ENCODE measurements at places on chromosomes 6 and 20.

GRCh38 chr20:47876311-47877088, 91.2 kb upstream of the SULF2 start:
- DNase-seq, result no peak

DNA sequence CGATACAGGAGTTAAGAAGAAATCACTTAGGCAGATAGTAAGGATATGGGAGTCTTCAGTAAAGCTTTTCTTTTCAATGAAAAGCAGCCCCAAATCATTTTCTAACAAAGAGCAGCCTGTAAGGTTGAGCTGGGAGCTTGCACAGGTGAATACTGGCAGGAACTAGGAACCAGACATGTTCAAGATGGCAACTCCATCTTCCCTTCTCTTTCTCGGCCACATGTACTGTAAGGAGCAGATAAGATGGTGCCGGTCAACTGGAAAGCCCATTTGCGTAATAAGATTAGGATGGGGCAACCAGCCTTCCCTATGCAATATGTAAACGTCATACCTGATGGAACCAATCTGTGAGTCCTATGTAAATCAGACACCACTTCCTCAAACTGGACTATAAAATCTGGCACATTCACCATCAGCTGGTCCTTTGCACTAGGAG, 46.2 kb upstream of the RNGTT start:
- no peak for DNase-seq

DNA sequence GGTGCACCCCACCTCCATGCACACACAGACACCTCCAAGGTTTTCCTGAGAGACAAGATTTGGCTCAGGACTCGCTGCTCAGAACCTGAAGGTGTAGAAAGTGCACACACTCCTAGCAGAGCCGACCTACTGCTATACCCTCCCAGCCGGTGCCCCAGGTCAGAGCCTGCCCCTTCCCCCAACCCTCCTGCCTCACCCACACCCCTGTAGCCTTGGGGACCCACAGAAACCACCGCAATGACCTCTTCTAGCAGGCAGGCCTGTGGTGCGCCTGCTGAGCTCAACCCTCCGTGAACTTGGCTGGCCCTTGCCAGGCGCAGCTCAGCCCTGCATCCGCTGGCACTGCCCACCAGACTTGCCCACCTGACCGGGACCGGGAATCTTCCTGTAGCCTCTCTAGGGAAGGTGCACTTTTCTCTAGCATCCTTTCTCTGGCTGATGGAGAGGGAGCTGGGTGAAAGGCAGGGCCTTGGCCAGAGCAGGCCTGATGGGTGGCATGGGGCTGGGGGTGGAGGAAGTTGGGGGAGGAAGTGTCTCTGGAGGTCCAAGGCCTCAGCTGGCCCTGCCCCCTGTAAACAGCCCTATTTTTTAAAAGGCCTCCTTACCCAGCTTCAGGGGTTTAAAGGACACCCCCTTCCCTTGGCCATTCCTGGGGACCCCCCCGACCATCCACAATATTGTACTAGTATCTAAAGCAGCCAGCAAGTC, 36.9 kb upstream of the SLCO4A1 start:
- DNase-seq, result no peak

DNA sequence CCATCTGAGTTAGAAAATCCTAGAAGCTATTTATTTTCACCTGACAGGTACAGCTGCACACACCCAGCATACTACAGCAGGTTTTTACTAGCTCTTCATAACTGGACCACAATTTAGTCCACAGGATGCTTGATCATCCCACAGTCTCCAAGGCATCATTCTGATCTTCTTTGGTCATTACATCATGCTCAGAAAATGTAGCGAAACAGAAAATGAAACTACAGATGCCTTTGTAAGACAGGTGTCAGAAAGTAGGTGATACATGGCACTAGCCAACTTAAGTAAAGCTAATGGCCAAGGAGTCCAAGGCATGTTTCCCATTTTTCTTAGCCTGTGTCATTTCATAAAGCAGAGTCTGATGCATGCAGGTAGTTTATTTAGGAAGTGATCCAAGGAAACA, 102.3 kb downstream of the HTR1B start:
- no peak for DNase-seq

DNA sequence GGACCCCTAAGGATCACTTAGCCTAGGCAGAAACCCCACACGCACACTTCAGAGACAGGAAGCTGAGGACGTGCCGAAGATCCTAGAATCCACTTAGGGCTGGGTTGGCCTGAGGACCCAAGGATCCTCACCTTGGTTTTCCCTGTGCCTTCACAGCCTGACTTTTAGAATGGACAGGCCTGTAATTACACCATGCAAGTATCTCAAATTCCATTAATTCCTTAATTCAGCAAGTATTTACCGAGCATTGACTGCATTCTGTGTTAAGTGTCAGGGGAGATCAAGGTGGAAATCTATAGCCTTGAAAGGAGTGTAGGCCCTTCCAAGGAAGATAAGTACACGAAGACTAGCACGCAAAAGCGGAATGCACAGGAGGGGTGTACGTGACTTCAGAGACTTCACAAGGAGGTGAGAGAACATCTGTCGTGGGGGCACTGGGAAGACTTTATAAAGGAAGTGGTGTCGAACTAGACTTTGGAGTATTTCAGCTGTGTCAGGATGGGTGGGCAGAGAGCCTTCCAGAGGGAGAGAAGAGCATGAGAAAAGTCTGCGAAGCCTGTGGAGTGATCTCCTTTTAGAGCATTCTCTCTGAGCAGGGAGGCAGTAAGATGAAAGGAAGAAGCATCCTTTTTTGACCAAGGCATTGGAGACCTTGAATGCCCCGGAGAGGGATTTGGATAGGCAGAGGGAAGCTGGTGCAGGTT, 4.0 kb downstream of the DSP start:
- DNase-seq, result no peak

- DNase-seq, result no peak
Measured at GRCh38 chr6:87558446-87558845, 31.3 kb downstream of the RARS2 start.

DNA sequence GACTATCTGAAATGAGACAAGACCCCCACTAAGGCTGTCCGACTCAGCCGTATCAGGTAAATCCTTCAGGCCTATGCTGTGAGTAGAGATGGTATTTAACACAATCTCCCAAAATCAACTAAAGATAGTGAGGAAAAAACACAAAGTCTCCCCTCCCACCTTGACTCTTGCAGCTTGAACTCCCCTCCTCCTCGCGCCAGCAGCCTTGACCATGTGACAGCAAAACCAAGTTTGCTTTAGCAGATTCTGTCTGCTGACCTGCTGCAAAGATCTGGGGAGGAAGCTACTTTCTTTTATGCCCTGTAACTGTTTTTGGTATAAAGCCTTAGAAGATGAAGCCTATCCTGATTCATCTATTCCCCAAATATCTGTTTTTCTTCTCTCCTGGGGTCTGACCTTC, 509.5 kb downstream of the CDH26 start:
- no peak for DNase-seq

DNA sequence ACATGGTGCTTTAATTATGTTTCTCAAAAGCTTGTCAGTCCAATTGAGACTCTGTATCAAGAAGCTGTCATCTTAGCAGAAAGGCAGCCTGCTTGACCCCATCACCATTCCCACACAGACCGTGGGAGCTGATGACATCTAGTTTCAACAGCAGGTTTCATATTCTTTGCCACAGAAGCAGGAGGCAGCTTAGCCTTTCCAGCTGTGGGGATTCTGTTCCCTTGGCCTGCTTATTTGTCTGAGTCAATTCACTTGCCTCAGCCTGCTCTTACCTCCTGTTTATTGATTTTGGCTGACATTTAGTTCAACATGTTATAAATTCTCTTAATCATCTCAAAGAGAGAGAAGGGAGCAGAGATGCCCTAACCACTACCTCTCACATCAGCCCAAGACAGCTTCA, 527.7 kb downstream of the ADGRB3 start:
- DNase-seq, result no peak

GRCh38 chr6:139230391-139230840, 61.4 kb downstream of the TXLNB start:
- DNase-seq, result peak; percentile 63

DNA sequence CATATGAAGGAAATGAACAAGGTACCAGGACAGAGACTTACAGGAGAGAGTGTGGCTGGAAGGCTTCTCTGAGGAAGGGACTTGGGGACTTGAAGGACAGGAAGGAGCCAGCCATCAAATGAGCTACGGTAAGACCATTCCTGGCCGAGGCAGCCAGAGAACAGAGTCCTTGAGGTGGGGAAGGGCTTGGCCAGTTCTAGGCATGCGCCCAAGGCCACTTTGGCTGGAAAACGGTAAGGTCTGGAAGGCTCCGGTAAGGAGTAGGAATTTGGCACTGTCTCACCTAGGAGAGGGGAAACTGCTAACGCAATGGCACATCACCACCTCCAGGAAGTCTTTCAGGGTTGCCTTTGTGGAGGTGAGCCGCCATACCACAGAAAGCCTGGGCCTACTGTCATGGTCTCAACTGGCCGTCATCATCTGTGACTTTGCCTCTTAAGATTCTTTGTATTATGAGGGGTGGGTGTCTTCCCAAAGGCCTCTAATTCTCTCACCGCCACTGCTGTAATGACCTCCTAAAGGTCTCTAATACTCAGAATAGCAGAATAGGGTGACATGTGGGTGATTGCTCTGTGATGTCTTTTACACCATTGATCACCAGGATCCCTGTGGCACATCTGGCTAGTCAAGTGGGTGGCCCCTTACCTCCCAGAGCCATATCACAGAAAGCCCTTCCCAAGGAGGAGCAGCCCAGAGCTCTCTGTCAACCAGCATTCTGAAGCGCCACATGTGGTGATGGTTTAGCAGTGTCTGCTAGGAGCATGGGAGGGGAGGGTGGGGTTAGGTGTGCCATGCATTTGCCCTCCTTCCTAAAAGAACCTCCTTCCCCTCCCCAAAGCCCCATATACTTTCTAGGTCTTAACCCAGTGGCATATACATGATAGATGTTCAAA, 17.7 kb upstream of the STX16 start:
- no peak for DNase-seq
